ENCODE measurements at places on chromosomes 2 and 18.

DNA sequence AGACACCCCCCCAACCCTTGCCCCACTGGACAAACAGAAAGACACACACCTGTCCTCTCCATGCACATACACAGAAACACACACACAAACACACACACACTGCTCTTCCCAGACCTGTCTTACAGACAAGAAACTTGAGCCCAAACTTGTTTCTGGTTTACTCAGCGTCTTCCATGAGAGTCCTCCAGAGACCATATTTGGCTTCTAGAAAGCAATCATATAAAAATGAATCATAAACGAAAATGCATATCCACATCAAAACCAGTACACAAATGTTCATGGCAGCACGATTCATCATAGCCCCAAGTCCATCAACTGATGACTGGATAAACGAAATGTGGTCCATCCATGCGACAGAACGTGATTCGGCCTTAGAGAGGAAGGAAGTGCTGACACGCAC is 84.2 kb upstream of the ASAP2 start:
- no peak for DNase-seq

DNA sequence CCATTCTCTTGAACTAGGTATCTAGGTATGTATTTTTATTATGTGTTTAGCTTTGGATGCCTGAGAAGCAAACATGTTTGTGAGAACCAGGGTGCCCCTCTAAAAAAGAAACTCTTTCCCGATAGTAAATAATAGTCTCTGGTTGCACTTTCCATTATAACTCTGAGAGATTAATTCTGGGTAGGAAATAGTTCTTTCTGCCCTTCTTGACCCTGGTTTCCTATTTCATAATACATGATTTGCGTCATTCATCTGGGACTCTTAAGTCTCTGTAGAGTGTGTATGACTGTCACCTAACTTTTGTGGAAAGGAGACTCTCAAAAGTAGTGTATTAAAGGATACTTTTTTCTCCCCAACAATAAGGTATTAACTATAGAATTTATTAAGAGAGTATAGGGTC is 31.5 kb downstream of the ACSL3 start:
- no peak for DNase-seq

DNA sequence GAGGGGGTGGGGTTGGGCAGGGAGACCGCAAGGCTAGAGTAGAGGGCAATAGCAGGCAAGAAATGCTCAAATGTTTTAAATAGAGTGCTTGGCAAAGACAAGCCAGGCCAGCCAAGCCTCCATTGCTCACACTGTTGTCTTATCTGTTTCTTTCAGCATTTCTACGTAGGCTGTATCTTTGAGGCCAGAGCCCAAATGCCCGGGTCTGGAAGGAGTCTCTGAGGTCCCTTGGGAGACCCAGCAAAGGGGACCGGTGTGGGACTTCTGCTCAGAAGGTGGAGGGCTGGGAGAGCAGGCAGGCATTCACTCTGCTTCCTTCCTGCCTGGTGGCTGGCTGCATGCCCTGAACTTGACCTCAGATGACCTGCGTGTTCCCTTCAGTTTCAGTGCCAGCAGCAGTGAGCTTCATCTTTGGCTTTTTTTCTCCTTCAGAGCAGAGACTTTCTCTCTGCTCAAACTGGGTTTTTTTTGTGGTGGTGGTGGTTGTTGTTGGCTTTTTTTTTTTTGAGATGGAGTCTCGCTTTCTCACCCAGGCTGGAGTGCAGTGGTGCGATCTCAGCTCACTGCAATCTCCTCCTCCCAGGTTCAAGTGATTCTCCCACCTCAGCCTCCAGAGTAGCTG is 13.7 kb upstream of the TET3 start:
- DNase-seq: peak; percentile 75

DNA sequence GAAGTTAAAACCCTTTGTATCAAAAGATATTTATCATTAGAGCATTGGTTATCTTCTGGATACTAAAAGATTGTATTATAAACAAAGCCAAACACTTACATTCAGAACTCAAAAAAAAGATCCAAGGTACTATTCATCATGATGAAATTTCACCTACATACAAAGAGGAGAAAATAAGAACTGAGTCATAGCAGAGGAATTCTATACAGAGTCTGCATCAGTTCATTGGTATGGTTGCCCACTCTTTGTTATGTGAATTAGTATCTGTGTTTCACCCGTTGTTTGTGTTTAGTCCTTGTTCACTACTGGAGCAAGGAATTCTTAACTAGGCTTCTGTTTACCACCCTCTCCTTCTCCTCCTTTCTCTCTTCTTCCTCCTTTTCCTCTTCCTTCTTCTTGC is 157.9 kb downstream of the LNPK start:
- no peak for DNase-seq

GRCh38 chr2:223979730-223980396 is 22.6 kb downstream of the MRPL44 start:
- no peak for DNase-seq

- no peak for DNase-seq
Measured at GRCh38 chr2:143402451-143402850, 273.2 kb downstream of the ARHGAP15 start.

DNA sequence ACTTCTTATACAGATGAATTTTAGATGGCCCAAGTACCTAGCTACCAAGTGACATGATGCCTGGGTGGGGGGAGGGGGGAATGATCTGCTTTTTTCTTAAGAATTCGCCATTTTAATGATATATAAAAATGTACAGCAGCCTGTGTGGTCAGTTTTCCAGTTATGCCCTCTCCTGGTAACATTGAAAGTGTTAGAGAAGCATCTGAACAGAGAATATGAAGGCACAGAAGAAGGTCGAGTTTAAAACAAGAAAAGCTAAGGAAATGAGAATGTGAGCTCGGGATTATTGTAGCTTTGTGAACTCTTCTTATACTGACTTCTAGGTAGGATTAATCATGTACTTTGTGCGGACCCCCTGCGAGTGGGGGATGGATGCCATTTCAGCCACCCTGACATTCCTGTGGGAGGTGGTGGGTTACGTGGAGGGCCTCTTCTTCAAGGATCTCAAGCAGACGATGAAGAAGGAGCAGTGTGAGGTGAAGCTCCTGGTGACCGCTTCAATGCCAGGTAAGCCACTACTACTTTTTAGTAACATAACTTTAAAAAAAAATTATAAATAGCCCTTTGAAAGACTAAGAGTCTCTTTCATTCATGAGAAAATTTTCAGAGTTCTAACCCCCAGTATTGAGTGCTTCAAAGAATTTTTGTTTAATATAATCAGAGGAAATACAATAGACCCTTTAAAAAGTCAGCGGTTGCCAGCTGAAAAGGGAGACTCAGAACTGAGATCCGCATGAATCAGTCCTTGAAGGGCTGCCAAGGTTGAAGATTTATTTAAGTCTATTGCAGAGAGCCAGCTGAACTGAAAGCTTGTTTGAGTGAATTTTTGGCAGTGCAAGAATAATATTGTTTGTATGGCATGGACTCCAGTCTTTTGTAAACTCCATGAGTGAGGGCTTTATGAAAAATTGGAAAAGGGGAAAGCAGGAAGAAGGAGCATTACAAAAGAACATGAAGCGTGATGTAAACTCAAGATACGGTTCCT is 68.6 kb upstream of the RPE start:
- no peak for DNase-seq

DNA sequence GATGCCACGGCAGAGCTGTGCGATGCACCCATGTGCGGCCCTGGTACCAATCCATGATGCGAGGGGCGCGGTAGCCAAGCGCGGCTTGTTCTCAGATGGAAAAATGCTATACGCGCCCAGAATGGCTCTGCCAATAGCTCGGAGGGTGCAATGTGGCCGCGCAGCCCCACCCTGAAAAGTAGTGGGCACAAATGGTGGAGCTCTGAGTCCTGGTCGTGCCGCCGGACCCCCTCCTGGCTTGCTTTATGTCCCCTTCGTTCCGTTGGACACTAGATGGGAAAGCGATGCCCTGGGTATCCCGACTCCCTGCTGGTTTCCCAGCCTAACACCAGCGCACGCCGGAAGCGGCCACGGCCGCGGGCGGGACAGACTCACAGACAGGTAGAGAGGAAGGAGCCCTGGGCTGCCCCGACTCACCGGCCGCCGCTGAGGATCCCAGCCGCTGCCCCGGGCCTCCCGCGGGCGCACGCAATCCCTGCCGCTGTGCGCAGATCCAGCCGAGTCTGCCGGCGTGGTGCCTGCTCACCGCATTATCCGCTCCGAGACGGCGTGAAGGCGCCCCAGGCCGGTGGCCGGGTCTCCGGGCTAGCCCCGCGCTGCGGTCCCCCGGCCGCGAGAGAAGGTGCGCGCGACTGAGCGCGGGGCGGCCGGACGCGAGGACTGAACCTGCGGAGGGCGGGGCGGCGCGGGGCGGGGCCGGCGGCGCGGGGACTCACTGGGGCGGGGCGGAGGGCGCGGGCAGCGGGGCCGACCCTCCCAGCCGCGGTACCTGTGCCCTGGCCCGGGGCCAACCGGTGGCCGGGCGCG is at the start of gene CDC42EP3:
Gene CDC42EP3, minus strand, starts transcription at position 634 of the 807 bp plus-strand sequence. CDS start 25,055 bp downstream, outside the sequence.
- peak; percentile 53 for DNase-seq

DNA sequence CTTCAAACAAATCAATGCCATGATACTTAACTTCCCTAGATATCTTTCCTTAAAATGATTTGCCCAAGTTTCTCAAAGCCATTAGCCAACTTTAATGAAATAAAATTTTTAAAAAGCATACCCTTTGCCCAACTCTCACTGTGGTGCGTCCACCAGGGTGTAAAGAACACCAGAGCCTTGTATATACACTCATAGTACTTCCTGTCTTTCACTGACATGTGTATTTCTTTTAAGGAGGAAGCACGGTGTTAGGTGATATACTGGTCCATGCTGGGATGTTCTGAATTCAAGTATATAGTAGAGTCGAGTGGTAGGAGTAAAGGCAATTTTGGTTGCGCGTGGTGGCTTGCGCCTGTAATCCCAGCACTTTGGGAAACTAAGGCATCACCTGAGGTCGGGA is 22.7 kb downstream of the AAK1 start:
- DNase-seq: no peak

DNA sequence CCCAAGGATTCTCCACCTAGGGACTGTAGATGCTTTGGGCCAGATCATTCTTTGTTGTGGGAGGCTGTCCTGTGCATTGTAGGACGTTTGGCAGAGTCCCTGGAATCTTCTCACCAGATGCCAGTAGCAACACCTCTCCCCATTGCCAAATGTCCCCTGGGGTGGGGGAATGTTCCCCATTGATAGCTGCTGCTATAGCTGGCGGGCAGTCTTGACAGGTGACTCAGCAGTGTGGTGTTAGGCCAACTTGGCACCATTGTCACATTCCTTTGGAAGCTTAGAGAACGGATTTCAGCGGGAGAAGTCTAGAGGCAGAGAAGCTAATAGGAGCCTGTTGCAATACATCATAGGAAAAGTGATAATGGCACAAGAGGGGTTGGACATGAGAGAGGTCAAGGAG is 495.7 kb upstream of the SMIM21 start:
- no peak for DNase-seq

DNA sequence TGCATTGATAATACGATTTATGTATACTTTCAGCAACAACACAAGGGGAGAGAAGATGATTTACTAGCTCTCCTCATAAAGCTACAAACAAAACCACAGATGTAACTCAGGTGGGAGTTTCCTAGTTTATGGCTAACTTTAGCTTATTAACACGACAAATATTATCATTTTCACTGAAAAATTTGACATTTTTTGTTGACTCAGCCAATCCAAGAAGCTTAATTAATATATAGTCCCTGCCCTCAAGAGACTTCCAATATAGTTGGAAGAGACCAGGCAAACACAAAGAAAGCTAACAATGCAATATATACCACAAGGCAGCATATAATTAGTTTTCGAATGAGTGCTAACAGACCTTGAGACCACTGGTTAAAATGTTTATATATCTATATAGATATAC is 775 bp downstream of the WDR12 start:
- DNase-seq: no peak

GRCh38 chr18:11379660-11380059 is 229.7 kb upstream of the SLC35G4 start:
- DNase-seq: no peak

GRCh38 chr2:134590679-134591078 is 128.1 kb downstream of the TMEM163 start:
- no peak for DNase-seq

GRCh38 chr2:18510775-18511174 is 49.7 kb downstream of the RDH14 start:
- DNase-seq: no peak

GRCh38 chr2:37665043-37665442 is 6.4 kb downstream of the CDC42EP3 start:
- DNase-seq: no peak

DNA sequence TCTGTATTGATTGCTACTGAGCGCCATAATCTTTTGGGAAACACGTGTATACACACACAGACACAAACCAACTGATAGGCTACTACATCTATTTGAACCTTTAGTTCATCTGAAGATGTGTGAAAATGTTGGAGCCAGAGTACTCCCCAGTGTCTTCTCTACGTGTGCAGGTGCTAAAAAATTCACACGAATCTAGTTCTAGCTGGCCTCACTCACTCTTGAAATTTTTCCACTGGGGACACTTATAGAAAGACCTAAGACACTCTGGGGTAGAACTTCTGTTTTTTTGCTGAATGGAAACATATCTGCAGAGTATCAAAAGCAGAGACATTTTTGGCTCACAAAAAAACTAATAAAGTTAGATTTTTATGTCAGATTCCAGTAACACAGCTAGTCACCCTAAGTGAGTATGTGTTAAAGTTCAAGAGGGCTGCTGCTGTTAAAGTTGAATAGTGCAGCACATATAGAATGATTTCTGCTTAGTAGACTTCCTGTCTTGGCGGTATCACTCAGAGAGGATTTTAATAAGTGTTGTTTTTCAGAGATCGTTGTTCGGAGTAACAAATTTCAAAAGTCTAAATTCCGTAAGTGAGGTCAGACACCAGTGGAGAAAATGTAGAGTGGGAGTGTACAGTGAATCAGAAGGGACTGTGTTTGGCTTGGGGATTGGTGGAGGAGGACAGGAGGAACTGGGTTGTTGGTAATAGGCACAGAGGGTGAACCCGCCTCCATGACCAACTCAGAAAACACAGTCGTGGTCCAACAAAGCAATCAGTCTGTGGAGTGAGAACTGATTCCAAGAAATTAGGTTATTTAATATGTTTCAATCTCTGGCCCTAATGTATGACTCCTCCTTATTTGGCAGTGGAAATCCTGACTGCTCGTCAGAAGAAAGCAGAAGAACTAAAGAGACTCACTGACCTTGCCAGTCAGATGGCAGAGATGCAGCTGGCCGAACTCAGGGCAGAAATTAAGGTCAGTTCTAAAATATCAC is 43.1 kb downstream of the KCTD18 start:
- peak; percentile 63 for DNase-seq

Measured in CD4-positive, alpha-beta T cell treated with Interleukin-4 for 1 hour (primary cell).